ENCODE measurements at places on chromosomes 13 and 19.

DNA sequence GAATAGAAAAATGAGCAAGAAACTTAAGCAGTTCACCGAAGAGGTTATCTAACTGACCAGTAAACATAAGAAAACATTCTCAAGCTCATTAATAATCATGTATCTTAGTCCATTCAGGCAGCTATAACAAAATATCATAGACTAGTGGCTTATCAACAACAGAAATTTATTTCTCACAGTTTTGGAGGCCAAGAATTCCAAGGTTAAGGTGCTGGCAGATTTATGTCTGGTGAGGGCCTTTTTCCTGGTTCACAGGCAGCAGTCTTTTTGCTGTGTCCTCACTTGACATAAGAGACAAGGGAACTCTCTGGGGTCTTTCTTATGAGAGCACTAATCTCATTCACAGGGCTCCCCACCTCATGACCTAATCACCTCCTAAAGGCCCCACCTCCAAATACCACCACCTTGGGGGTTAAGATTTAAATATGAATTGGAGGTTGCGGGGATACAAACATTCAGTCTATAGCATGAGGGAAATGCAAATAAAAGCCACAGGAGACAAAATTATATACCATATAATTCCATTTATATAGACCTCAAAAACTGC, 123.6 kb downstream of the ZAR1L start:
- no peak for DNase-seq

DNA sequence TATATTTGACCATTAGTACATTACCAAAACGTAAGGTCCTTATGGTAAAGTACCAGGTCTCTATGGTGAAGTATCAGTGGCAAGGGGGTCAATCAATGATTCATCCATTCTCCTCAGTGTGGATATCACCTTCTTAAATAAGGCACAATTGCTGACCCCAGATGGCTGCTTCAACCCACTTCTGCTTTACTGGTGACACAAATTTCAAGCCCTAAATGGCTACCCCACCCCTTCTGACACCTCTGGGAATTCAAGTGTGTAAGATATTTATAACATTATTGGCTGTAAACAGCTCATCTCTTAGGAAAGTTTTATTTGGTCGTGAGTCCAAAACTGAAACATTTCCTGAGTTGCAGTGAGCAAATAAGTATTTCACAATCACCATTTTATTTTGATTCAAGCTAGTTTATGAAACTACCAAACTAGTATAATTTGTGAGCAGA, 7.9 kb upstream of the WBP4 start:
- DNase-seq, result no peak

DNA sequence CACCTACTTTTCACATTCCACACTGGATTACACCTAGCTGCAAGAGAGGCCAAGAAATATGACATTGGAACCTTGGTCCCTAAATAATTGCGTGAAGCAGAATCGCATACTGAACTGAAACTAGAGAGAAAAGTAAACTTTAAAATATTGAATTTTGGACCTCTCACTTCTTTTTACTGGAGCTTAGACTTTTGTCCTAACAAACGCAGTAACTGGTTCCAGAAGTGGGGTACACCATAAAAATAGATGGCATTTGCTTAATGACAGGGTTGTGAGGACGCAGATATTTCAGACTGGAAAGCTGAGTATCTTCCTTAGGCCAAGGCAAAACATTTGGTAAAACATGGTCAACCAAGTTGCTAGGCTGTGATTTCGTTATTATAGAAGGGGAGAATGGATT, 19.2 kb upstream of the TPM4 start:
- DNase-seq, result no peak

DNA sequence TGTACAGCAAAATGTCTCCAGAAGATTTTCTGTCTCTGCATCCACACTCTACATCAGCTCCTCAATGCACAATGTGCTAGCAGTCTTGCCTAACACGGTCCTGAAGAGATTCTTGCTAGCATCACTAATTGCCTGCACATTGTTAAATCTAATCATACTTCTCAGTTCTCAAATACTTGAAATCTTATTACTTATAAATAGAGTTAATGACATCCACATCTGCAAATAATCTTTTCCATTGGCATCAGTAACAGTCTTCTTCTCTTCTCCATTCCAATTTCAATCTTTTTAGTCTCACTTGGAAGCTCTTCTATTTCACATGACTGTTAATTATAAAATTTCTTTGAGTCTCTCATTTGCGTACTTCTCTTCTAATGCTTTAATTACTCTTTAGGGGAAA, 630.5 kb upstream of the SLITRK6 start:
- no peak for DNase-seq

DNA sequence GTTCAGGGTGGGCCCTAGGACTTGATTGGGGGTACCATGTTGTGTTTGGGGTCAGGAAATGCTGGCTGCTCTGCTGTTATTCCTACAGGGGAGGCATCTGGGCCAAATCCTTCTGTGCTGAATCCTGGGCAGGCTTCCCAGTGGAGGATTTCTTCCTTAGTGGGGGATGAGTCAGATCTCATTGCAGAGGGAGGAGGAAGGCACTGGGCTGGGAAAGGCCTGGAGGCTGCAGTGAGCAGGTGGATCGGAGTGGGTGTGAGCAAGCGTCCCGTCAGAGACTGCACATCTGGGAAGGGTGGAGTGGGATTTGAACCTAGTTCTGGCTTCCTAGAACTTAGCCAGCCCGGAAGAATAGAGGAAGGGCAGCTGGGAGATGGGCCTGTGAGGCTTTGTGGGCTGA, 11.5 kb downstream of the CCDC124 start:
- DNase-seq, result no peak

DNA sequence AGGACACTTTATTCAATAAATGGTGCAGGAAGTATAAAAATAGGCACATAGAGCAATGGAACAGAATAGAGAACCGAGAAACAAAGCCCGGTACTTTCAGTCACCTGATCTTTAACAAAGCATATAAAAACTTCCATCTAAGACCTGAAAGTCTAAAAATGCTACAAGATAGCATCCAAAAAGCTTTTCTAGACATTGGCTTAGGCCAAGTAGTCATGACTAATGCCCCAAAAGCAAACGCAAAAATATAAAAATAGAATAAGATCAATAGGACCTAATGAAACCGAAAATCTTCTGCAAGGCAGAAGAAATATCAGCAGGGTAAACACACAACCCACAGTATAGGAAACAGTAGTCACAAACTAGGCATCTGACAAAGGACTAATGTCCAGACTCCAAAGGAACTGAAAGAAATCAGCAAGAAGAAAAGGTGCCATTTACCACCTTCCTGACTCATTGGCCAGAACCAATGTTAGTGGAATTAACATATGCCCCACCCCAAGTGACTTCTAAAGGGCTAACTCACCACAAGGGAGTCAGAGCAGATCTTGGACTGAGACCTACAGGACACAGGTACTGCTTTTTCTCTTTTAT, 40.8 kb upstream of the CEACAM21 start:
- no peak for DNase-seq

DNA sequence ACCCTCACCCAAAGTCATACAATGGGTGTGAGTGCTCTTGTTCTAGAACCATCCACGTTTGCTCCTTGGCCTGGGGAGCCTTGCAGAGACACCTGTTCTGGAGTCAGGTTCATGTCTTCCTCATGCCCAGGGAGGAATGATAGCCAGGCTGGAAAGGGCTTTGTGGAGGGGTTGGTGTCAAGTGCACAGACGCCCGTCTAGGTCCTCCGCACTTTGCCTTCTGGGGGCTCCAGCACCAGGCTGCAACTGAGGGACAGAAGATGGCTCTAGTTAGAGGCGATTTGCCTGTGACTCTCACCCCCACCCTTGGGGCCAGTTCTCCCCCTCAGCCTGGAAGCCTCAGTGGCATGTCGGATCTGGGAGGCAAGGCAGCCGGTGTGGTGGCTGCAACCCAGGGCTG, 47.2 kb upstream of the ZNF536 start:
- no peak for DNase-seq

GRCh38 chr13:50069261-50069660, 54.0 kb downstream of the KCNRG start:
- DNase-seq, result no peak

DNA sequence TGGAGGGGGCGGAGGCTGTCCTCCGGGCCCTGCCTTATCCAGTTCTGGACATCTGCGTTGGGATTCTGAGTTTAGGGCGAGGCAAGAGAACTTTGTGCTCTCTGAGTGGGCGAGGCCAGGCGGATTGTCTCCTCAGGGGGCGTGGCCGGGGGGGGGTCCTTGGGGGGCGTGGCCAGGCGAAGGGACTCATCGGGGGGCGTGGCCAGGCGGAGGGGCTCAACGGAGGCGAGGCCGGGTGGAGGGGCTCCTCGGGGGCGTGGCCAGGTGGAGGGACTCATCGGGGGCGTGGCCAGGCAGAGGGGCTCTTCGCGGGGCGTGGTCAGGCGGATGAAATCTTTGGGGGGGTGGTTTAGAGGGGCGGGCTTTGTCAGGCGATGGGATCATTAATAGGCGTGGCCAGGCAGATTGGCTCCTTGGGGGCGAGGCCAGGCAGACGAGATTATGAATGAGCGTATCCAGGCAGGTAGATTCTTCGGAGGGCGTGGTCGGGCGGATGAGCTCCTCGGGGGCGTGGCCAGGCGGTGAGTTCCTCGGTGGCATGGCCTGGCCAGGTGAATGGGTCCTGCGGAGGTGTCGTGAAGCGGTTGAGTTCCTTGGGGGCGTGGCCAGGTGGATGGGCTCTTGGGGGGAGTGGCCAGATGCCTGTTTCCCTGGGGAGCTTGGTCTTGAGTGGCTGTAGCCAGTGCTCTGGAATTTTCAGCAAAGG, 10.3 kb upstream of the CACNG7 start:
- DNase-seq, result no peak

- DNase-seq, result no peak
Measured at GRCh38 chr19:6668691-6669090, 1.3 kb downstream of the TNFSF14 start.

DNA sequence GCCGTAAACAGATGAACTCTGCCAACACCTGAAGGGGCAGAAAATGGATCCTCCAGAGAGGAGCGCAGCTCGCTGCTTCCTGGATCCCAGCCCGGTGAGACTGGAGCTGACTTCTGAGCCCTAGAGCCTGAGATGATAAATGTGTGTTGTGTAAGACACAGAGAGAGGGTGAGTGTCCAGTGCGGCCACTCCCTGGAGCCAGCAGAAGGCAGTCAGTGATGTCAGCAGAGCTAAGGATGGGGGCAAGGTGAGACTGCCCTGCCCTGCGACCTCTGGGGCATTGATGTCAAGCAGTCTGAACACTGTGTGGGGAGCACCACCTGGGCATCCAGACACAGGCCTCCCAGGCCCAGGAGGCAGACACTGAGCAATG, 9.7 kb upstream of the SLC35E1 start:
- no peak for DNase-seq

GRCh38 chr13:94515374-94515773, 35.9 kb upstream of the DCT start:
- DNase-seq, result no peak

DNA sequence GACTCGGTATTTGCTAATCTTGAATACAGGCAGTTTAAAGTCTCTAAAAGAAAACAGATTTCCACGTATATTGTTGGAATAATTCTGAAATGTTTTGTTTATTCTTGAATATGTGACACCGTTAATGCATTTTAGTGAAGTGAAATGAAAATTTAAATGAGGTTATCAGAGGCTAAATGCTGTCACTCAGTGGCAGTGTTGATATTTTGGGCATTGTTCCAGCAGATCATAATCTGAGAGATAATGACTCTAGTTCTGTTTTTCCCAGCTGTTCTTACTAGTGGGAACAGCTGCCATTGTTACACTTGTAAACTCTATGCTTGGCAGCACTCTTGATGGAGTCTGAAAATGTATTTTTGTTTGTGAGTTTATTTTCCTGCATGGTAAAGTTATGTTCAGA, 365.6 kb upstream of the SLC10A2 start:
- no peak for DNase-seq

- no peak for DNase-seq
Measured at GRCh38 chr13:65456150-65456912, 1773.8 kb downstream of the PCDH9 start.

DNA sequence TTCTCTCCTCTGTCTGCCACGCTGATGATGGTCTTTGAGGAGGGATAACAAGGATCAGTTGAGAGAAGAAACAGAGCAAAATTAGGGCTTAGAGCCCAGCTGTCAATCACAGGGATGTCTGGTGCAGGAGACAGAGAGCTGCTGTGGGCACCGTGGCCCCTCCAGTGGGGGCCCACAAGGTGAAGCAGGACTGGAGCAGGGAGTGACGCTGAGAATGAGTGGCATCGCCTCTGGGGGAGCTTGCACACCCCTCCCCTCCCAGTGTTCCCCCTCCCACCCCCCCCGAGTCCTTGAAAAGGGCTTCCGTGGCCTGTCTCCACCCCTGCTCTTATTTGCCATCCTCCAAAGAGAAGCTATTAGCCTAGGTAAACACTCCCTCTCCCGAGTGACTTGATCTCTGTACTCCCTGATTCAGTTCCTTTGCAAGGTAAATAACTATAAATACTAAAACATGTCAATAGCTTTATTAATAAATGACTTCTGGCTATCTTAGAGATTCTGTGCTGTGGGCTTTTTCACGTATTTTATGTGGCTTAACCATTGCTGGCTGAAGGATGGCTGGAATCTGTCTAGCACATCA, 440.0 kb downstream of the ZNF536 start:
- DNase-seq, result no peak

Measured in stimulated activated CD8-positive, alpha-beta memory T cell treated with anti-CD3 and anti-CD28 coated beads, Interleukin-15, amount 100 ng/mL, for 24 hours (primary cell).